IPS-NIHi11 (cell line): ENCODE measurements at places on chromosomes 4 and X.

DNA sequence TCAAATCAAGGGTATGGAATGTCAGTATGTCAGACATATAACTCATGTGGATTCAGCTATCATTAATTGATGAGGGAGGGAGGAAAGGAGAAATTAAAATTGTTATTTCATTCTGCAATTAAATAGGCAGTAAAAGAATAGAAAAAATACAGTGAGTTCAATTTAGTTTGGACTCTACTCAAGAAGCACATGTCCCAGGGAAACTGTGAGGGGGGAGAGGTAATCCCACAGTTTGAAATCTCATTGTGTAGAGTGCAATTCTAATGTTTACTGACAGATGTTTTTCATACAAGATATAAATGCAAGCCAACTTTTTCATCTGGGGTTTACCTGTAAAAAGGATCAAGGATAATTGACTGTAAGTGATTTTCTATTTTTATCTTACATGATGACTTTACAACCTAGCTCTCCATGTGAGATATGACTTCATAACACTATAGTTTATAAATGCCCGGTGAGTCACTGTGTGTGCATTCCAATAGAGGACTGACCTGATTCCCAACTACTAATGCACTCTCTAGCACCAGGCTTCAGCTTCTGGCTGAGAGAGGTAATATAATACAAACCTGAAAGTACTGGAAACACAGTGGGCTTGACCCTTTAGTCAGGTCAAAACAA, 35.2 kb upstream of the SCD5 start:
- DNase-seq, result no peak

- DNase-seq, result no peak
Measured at GRCh38 chr4:76563454-76564122, 128.6 kb downstream of the SHROOM3 start.

GRCh38 chr4:20983763-20984575, 283.7 kb downstream of the PACRGL start:
- peak; percentile 23 for DNase-seq

DNA sequence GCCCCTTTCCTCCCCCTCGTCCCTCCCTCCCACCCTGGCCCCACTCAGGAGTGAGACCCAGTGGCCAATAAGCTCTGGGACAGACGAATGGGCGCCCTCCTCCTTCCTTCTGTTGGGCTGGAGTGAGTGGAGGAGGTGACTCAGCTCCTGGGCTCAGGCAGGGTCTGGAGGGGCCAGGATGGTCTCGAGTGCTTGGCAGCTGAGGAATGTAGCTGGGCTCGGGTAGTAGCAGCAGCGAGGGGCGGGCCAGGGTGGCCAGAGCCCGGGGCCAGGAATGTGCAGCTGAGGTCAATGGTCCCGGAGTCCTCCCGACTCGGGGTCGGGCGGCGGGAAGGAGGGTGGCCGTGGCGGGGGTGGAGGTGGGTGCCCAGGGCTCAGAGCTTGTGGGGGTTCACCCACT, 15.0 kb downstream of the G6PD start:
- DNase-seq, result no peak

DNA sequence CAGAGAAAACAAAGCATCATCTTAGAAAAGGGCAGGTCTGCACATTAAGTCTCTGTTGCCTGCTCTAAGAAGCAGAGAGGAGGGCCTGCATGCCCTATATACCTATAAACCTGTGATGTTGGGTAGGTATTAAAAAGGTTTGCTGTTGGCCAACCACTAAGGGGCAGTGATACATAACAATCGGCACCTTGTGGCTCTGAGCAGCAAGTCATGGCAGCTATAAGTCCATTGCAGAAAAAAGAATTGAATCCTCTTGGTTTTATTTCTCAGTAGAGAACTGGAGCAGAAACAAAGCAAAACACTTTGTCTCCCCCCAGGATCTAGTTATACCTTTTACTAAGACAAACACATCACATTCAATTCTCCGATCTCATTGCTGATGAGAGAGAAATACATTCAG, 1364.4 kb downstream of the STIM2 start:
- DNase-seq, result peak; percentile 46

- no peak for DNase-seq
Measured at GRCh38 chr4:120994521-120994920, 72.0 kb upstream of the PRDM5 start.

- DNase-seq, result peak; percentile 52
Measured at GRCh38 chr4:7462509-7462971, 27.8 kb upstream of the PSAPL1 start.

DNA sequence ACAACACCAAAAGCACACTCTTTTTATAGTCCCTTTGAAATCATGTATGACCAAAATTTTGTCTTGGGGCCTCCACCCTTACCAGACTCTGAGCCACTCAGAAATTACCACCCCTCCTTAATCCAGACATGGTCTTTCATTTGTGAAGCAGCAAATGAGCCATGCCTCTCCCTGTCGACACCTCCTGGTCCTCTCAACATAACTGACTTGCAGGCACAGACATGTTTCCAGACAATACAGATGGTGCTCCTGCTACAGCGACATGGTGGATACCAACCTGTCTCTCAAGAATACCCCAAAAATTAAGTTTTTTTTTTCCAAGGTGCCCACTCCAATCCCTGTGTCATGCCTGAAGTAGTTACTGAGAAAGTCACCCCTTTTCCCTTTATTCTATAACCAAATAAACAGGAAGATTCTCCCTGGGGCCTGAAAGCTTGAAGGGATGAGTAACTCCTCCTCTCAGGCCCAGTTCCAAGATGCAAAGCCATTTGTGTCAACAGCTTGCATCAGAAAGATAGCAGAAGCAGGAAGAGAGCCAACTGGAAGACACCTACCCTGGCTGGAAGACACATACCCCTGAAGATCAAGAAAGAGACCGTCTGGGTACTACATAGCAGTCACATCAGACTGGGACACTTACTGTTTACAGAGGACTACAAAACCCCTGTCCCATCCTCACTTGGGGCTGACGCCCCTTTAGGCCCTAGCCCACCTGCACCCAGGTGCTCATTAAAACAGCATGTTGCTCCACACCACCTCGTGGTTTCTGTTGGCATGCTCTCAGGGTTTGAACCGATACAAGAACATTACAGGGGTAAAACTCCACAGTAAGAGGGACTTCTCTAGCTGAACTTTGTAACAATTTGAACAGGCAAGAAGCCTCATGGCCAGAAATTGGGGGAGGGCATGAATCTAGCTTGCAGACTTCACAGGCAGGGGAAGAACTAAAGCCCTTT, 5.5 kb upstream of the UGT2B17 start:
- no peak for DNase-seq

- DNase-seq, result no peak
Measured at GRCh38 chrX:27086237-27086636, 376.9 kb downstream of the PPP4R3C start.

GRCh38 chr4:78829296-78829695, 53.1 kb downstream of the BMP2K start:
- no peak for DNase-seq

DNA sequence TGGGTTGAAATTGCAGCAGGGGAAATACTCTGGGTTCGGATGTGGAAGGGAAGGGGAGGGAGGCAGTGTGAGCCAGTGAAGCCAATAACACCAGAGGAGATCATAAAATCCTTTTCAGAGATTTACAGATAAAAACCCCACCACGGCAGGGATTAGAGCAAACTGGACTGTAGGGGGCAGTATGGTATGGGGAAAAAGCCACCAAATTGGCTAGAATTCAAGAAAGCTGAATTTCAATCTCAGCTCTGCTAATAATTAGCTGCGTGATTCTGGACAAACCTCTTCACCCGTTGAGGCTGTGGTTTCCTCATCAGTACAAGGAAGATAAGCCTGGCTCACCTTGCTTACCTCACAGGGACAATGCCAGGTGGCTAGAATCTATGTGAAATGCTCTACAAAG, 108.1 kb downstream of the ATG4A start:
- peak; percentile 22 for DNase-seq

GRCh38 chr4:24662542-24662941, 78.2 kb upstream of the DHX15 start:
- DNase-seq, result no peak

- DNase-seq, result no peak
Measured at GRCh38 chrX:133384454-133384853, 30.8 kb downstream of the GPC4 start.

- no peak for DNase-seq
Measured at GRCh38 chr4:95293014-95293413, 255.8 kb downstream of the UNC5C start.

- DNase-seq, result no peak
Measured at GRCh38 chr4:102787096-102787881, 26.5 kb upstream of the MANBA start.

DNA sequence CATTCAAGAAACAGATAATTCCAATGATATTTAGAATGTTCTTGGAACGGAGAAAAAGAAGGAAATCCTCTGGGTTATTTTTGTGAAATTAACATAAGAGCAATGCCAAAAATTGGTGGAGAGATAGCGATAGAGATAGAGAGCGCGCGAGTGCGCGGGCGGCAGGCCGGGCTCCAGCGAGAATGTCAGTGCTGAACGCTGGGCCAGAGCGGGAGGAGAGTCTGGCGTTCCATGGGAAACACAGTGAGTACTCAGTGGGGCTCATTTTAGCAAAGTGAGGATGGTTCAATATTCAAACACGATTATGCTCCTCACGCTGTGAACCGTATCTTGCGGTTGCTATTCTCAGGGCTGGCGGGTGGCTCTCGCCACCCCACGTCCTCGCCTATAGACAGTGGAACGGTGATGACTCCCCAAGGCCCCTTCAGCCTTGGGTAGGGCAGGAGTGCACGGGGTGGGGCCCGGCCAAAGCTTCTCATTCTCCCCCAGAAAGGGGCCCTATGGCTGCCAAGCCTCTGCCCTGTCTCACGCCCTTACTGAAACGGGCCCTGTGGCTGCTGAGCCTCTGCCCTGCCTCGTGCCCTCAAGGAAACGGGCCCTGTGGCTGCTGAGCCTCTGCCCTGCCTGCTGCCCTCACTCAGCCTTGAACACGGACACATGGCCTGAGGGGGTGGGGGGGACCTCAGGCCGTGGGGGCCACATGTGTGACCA, 16.9 kb downstream of the CPLX1 start:
- DNase-seq, result no peak

GRCh38 chrX:71923516-71923915, 12.9 kb downstream of the NHSL2 start:
- DNase-seq, result no peak

- DNase-seq, result no peak
Measured at GRCh38 chr4:149141391-149141790, 674.3 kb downstream of the IQCM start.

DNA sequence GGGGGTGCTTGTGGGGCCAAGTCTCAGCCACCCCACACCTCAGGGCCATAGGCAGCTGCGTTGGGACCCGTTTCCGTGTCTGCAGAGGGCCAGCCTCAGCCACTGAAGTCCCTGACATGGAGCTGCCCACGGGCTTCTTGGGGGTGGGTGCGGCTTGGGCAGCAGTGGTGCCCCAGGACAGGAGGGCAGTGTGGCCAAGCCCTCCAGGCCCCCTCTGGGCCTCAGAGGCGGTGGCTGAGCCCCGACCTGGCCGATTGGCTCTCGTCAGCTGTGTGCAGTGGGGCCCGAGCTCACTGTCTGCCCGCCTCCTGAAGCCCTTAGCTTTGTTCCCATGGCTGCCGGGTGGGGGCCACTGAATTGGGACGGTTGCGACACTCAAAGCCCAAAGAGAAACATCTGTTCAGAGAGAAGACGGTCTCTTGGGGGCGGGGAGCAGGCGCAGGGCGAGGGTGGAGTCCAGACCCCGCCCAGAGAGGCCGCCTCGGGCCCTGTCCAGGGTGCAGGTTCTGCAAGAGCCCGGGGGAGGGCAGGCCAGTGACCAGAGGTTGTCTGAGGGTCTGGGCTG, 9.1 kb downstream of the FGFR3 start:
- peak; percentile 45 for DNase-seq

DNA sequence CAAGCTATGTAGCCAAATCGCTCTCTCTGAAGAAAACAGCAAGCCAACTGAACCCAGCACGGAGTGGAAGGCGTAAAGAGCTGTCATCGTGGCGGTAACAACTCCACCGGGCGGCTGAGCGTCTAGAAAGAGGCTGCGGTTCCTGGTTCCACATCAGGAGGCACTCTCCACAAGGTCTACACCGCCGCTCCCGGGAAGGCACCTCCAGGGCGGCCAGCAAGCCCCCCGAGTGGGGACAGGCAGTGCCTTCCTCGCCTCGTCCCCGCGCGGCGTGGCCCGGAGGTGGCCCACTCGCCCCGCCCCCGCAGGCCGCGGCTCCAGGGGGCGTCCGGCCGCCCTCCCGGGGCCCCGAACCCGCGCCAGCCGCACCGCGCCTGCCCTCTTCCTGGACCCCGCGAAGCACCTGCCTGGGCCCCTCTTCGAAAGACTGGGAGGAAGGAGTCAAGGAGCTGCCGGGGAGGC, 755 bp downstream of the KLHL8 start:
- peak; percentile 50 for DNase-seq

DNA sequence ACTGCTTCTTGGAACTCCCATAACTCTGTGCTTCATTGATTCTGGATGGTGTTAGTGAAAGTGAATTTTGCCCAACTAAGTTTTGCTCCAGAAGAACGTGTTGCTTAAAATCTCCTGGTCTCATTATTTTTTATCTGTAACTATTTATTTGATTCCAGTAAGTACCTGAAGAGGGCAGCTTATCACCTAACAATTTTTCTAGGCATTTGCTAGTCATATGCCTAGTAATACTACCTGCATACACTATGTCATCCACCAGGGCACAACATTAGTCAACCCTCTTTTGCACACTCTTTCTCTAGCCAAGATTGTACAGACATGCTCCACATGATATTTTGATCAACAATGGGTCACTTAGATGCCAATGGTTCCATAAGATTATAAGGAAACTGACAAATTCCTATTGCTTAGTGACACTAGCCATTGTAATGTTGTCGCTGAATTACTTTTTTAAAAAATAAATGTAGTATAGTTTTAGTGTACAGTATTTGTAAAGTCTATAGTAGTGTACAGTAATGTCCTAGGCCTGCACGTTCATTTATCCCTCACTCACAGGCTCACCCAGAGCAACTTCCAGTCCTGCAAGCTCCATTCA, 499.9 kb upstream of the AADAT start:
- peak; percentile 57 for DNase-seq

DNA sequence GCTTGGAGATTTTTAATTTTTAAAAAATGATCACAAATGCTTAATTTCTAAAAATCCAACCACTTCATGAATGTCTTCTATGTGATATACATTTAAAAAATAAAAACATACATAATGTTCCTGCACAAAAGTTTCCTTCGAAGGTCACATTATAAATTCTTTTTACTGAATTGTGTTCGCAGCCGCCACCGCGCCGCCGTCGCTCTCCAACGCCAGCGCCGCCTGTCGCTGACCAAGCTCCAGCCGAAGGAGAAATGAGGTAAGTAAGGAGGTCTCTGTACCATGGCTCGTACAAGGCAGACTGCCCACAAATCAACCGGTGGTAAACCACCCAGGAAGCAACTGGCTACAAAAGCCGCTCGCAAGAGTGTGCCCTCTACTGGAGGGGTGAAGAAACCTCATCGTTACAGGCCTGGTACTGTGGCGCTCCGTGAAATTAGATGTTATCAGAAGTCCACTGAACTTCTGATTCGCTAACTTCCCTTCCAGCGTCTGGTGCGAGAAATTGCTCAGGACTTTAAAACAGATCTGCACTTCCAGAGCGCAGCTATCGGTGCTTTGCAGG, 48.8 kb upstream of the NEUROG2 start:
- DNase-seq, result no peak
